Activated T-helper 9 cell treated with anti-CD3 and anti-CD28 coated beads, Interleukin-2, amount 50 U/mL, for 16 hours (primary cell): ENCODE measurements at places on chromosomes 5 and 9.

DNA sequence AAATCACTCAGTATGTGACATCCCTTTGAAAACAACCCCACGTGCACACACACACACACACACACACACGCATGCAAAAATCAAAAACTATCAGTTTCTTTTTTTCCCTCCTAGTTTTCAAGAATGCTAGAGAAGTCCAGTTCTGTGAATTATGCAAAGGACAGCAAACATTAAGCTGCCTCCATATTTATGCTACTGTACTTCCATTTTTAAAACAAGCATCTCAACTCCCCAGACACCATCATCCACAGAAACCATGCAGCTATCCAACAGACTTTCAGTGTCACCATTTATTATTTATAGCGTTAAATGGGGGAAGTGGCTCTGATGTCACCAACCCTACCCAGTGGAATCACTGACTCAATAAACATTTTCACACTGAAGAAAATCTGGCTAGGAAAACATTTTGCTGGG is 1.6 kb downstream of the FBXW11 start:
- DNase-seq = no peak

GRCh38 chr5:159951387-159951786 is 35.1 kb downstream of the ADRA1B start:
- no peak for DNase-seq

GRCh38 chr9:23041466-23041865 is 594.8 kb downstream of the DMRTA1 start:
- no peak for DNase-seq

DNA sequence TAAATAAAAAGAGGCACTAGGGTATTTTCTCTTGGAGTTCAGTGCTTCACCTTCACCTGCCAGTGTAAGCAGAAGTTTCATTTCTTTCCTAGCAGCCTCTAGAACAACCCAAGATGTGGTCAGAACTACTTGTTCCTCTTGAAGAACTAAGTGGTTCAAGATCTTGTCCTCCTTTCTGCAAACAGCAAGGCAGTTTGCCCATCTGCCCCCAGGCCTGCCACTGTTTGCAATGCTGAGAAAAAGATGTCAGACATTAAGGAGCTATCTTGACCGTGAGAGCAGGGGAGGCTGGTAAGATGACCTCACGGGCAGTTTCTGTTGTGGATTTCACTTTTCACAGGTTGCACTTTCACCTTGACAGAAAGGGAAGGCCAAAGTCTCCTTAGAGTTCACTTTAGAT is 52.0 kb upstream of the KLF4 start:
- DNase-seq = no peak

- DNase-seq = no peak
These were observed 145.3 kb upstream of the PAPPA start for GRCh38 chr9:116008278-116008677.

DNA sequence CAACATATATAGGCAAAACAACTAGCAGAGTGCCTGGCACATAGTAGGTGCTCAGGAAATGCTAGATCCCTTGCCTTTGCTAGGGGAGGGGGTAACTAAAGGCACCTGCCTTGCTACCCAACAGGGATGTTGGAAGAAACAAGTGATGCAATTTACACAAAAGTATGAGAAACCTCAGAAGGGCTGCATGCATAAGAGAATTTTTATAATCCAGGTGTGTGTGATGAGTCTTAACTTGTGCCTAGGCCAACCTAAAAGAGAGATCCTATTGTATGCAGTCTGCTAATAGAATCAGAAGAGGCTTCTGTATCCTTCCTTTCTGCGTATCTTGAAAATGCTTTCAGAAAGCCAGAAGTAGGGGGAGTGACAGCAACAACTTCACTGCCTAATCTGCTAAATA is 135.9 kb downstream of the SLIT3 start:
- no peak for DNase-seq

GRCh38 chr5:16809395-16810207 is 126.5 kb downstream of the MYO10 start:
- DNase-seq = no peak

DNA sequence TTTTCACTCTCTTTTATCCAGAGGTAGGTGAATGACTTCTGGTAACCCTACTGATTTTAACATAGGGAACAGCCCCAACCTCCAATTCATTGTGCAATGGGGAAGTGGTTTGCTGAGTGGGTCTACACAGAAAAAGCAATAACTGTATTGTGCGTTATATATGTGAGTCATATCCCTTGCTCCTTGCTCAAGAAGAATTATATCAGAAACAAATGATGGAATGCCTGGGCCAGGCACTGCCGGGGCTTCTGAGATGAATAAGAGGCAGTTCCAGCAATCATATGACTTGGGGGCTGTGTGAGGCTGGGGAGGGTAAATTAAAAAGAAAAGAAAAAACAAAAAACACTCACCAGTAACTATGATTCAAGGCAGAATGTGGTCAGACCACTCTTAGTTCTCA is 79.2 kb upstream of the ABCA1 start:
- no peak for DNase-seq

DNA sequence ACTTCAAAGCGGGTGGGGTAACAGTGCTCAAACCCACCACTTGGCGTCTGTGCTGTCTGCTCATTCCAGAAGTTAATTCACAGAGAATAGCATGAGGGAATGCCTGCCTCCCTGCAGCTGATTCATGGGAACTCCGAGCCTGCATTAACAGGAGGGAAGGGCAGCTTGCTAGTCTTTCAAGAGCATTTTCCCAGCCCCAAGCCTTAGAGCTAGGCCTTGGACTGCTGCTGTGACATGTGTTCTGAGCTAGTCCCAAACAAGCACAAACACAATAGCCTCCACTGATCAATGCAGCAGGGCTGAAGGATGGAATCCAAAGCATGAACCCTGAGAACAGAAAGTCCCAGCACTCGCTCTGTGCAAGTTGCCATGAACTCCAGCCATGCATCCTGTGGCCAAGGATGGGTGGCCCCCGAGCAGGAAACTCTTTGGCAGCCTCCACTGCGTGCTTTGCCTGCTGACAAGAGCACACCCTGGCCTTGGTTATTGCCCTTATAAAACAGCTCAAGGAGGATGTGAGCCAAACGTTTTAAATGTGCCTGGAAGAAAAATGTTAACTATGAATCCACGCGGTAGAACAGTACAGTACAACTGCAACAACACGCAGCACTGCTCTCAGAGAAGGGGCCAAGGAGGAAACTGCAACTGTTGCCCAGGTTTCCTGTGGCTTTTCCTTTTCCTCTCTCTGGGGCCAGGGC is 653.1 kb upstream of the KLF4 start:
- no peak for DNase-seq

DNA sequence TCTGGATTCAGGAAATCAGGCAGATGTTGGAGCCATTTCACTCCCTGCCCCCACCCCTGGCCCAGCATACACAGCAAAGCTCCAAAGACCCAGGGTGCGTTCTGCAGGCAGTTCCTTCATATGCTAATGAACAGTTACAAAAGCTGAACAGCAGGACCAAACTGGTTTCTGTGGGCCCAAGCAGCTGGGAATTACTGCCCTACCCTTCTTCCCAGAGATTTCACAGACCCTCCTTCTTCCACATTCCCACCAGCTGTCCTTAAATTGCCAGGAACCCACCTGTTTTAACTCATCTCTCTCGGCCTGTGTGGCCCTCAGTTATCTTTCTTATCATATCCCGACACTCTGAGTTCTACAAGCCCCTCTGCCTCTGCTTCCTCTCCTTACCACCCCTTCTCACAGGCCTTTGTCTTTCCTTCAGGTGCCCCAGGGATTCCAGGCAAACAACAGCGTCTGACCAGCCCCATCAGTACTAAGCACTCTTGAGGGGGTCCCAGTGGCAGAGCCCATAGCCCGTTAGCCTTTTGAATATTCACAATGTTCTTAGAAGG is 10.6 kb upstream of the F2RL1 start:
- no peak for DNase-seq

DNA sequence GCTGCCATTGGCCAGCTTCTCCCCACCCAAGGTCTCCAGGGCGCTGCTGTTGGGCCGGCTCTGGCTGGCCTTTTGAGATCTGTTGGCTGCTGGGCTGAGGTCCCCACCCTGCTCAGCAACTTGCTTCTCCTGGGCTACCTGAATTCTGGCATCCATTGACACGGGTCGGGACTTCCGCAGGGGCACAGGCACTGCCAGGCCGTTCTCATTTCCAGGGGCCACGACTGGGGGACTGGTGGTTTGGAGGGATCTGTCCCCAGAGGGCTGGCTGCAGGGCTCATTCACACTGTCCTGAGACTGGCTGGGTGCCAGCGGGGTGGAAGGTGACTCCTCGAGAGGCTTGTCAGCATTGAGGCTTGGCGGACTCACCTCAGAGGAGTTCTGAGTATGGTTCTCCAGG is 87.1 kb upstream of the FBXW11 start:
- DNase-seq = no peak

- no peak for DNase-seq
These were observed 135.1 kb downstream of the DROSHA start for GRCh38 chr5:31396611-31397295.

- DNase-seq = no peak
These were observed 451 bp downstream of the LPAR1 start for GRCh38 chr9:111037708-111038330.

- DNase-seq = no peak
These were observed 25.6 kb downstream of the CAMK2A start for GRCh38 chr5:150263801-150264621.

DNA sequence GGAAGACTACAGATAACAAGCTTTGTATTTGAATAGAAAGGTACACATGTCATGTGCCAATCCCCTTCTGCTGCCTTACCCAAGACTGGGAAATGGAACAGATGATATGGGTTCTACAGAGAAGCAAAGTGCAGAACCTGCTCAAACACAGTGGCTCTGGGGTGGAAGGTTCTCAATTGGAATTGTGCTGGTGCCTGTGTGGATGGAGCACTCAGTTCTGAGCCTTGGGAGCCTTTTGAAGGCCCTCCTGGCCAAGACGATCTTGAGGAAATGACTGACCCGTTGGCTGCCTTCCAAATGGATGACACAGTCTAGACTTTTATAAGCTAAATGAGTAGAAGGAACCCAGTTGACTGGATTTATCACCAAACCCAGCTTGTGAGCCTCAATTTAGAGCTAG is 4.2 kb upstream of the PRSS3 start:
- DNase-seq = no peak

GRCh38 chr5:56358703-56359681 is 125.9 kb upstream of the ANKRD55 start:
- no peak for DNase-seq

- DNase-seq = no peak
These were observed 62.1 kb downstream of the PCSK1 start for GRCh38 chr5:96370976-96371375.

- no peak for DNase-seq
These were observed 25.7 kb upstream of the RFK start for GRCh38 chr9:76419782-76420380.

GRCh38 chr9:113210815-113211214 is 10.3 kb downstream of the FKBP15 start:
- DNase-seq = no peak

- DNase-seq = no peak
These were observed 161.1 kb upstream of the PANK3 start for GRCh38 chr5:168740092-168740800.

GRCh38 chr9:6915635-6916034 is 157.9 kb downstream of the KDM4C start:
- no peak for DNase-seq

- no peak for DNase-seq
These were observed 23.2 kb downstream of the CNTFR start for GRCh38 chr9:34566322-34566721.

DNA sequence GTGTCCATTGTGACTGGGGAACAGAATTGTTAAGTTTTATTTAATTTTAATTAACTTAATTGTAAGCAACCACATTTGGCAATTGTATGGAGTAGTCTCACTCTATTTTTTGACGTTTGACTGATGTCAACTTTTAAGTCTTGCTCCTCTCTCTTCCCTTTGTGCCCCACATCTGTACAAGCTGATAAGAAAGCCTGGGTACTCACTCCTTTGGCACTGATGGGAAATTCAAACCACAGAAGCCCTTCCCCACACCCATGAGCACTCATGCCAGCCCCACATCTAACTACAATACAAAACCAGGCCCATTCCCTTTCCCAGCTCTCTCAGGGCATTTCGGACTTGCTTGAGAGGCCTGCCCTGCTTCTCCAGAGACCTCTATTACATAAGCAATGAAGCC is 451.5 kb upstream of the KIF2A start:
- DNase-seq = no peak

DNA sequence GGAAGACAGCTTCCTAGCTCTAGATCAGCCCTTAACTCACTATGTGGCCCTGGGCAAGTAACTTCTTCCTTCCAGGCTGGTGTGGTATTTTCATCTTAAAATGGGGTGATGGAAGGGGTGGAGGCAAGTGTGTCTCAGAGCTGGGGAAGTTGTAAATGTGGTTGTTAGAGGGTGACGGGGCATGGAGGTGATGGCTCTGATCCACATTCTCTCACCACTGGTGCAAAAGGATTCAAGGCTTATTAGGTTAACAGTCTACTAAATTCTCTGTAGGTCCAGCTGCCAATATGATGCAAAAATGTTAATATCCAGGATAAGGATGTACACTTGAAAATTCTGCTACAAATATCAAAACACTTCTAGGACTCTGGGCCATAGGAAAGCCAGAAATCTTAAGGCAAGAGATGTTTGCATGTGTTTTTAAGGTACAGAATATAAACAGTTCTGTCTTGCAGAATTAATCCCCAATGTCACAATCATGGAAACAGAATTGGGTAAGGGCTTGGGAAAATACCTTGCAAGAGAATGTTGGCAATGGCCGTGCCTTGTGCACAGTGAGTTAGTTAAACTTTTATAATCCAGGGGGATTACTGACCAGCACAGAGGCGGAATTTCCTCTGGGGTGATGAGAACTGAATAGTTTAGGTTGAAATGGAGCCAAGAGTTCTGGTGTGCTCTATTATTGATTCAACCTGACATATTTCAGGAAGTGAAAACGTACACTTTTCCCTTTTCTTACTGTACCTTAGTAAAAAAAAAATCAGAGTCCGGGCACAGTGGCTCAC is 19.8 kb downstream of the TNFSF15 start:
- DNase-seq = no peak

DNA sequence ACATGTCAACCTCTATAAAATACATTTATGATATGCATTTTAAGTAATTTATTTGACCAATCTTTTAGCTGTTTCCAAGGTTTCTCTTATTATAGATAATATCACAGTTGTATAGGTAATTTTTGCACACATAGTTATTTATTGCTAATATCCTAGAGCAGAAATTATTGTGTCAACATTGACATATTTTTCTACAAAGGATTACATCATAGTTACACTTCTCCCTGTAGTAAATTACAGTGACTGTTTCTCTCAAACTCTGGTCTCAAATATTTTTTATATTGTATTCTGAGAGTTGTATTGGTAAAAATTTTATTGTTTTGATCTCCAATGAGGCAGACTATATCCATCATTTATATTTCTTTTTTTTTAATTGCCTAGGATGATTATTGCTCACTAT is 714.4 kb upstream of the CDH6 start:
- no peak for DNase-seq

- no peak for DNase-seq
These were observed 88.7 kb upstream of the PRRC1 start for GRCh38 chr5:127428748-127429147.

- DNase-seq = no peak
These were observed 98.5 kb upstream of the LHFPL2 start for GRCh38 chr5:78747055-78747454.
